ENCODE measurements at places on chromosomes 16 and 17. TPM values are rescaled to one million over a fixed set of nuclear protein-coding genes. Genes with fewer than 3 reads are reported as not detected.
A peak's percentile ranks its signal among the peaks of the same experiment; 100 is the strongest.

The CCL8 gene
- not detected for polyA plus RNA-seq

The TBC1D3G gene
- polyA plus RNA-seq = not detected

DNA sequence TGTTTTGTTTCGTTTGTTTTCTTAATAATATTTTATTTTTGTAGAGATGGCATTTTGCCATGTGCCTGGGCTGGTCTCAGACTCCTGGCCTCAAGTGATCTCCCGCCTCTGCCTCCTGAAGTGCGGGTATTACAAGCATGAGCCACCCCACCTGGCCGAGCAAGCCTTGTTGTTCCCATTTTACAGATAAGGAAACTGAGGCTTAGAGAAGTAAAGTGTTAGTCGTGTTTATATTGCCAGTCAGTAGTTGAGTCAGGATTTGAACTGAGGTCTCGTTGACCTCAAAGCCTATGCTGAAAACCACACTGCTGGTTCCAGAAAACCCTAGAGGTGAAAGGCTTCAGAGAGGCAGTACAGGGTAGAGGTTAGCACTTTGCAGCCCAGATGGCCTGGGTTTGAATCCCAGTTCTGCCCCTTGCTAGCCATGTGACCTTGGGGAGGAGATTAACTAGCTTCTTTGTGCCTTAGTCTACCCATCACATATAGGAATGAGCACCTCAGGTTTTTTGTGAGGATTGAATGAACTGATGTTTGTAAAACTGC is 102.0 kb downstream of the ABCC6 start:
- no peak for DNase-seq

- no peak for DNase-seq
Measured at GRCh38 chr17:49401971-49402611, 12.6 kb downstream of the PHB1 start.

DNA sequence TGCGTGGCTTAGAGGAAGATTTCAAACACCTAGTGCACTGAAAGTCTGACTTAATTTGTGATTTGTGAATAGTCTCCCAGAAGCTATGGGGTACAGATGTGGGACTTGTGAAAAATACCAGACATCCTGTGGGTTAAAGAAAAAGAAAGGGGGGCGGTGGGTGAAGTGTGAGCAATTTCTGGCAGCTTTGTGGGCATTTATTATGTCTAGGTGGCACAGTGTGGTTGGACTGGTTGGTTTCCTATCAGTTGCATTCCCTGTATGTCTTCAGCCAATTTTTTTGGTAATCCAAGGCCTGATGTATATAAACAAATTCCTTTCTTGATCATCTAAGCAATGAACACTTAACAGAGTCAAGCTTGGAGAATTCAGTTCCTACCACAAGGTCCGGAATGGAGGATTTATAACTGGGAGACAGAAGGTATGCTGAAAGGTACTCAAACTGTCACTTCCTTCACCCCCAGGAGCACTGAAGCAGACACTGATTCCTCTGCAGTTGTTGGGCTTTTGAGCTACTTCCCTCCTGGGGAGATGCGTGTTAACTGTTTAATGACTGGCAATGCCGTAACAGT is 211.6 kb downstream of the WWOX start:
- peak; percentile 46 for DNase-seq

The PRKAR1A gene
- polyA plus RNA-seq = 337 TPM

DNA sequence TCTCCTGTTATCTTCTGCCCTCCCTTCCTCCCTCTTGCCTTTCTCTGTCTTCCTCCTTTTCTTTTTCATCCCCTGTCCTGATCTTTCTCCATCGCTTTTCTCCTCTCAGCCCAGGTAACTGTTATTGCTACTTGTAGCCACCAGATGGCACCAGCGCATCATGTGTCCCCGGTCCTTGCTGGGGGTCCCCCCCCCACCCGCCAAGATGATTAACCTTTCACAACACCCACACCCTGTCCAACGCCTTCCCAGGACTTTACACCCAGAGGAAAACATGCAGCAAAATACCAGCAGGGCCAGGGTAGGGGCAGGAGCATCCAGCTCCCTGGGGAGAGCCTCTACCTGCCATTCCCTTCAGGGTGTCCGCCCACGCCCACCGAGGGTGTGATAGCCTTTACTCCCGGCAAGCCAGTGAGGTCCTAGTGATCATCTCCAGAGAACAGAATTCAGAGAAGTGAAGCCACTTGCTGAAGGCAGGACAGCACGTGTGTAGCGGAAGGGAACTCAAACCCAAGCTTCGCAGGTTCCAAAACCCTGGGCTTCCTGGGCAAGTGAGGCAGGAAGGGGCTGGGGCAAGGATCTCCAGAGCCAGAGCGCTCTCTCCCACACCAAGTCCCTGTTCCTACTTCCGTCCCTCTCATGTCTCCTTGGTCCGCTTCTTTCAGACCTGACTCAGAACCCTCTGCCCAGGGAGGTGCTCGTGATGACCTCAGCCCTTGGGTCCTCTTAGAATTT is 13.4 kb upstream of the TAC4 start:
- no peak for DNase-seq

- no peak for DNase-seq
Measured at GRCh38 chr17:4633643-4634042, 7.8 kb downstream of the ALOX15 start.

DNA sequence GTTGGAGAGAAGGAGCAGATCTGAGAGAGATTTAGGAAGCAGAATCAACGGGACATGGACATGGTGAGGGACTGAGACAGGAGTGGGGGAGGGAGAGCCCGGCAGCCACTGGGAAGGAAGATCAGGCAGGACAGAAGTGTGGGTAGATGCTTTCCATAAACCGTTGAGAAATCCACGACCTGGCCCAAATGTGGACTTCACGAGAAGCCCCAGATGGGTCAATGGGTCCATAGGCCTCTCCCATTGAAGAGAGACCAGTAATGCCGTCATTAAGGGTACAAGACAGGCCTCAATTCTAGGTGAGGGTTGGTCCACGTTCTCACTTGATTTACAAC is 530 bp upstream of the CCL22 start:
- no peak for DNase-seq

- DNase-seq = no peak
Measured at GRCh38 chr17:34567691-34568465, 11.5 kb upstream of the TMEM132E start.

GRCh38 chr17:7132511-7133094 is 18.0 kb upstream of the ASGR2 start:
- DNase-seq = no peak

DNA sequence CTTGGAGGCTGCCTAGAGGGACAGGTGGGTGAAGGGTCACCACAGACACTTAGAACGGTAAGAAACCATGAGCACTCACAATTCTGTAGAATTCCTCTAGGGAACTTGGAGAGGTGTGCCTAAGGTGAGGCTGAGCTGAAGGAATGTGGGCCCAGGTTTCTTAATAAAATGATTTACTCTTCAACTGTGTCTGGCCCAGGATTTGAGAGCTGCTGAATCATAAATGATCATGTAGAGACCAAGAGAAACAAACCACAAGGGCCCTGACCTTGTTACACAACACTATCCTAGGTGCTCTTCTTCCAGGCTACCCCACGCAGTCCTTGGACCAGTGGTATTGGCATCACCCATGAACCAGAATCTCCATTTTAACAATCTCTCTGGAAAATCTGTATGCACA is 27.7 kb downstream of the ZNF18 start:
- no peak for DNase-seq

DNA sequence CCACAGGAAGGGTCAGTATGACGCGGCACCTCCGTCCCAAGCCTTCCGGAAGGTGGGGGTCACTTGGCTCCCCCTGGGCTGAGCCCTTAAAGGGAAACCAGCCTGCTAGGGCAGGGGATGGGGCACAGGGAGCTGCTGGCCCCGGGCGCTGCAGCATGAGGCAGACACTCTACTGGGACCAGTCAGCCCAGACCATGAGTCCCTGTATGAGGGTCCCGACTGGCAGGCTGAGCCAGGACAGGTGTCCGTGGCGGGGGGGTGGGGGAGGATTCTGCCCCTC is 43.4 kb upstream of the ZC3H18 start:
- DNase-seq = no peak

GRCh38 chr16:88702371-88703210 is 3.6 kb downstream of the RNF166 start:
- no peak for DNase-seq

DNA sequence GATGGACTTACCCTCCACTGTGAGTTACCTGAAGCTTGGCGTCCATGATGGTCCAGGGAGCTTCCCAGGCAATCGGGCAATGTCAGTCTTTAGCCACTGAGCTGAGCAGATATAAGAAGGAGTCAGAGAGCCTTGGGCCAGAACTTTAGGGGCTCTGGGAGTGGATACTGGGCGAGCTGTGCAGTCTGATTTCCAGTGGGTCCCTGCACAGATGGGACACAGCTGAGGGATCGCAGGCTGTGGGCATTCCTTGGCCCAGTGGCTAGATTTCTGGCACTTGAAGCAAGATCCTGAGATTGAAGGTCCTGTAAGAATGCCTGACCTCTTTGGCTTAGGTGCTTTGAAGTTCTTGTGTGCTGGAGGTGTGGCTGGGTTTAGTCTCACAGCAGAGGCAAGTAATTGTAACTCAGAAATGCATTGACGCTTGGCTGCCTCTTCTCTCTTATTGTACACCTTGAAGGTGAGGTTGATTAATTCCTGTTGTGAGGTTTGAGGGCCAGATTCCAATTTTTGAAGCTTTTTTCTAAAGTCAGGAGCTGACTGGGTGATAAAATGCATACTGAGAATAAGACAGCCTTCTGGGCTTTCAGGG is 2283.8 kb downstream of the TP53TG3F start:
- DNase-seq = no peak

The ARL16 gene
- polyA plus RNA-seq = 47.6 TPM

DNA sequence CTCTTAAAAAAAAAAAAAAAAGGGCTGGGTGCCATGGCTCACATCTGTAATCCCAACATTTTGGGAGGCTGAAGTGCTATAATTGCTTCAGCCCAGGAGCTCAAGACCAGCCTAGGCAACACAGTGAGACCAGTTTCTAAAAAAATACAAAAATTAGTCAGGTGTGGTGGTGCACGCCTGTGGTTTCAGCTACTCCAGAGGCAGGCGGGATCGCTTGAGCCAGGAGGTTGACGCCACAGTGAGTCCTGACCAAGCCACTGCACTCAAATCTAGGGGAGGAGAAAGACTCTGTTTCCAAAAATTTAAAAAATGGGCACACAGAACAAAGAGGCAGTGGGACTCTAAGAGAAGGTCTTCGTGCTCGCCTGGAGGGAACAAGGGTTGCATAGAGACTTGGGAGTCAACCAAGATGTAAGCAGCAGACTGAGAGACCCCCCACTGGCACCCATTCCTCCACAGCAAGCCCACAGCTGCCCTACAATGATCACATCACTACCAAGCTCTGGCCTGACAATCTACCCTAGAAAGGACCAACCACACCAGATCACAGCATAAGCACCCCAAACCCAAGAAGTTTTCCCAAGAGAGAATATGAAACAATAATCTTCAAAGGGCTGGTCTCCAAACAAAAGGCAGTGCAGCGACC is 121.6 kb downstream of the ANKRD11 start:
- no peak for DNase-seq

DNA sequence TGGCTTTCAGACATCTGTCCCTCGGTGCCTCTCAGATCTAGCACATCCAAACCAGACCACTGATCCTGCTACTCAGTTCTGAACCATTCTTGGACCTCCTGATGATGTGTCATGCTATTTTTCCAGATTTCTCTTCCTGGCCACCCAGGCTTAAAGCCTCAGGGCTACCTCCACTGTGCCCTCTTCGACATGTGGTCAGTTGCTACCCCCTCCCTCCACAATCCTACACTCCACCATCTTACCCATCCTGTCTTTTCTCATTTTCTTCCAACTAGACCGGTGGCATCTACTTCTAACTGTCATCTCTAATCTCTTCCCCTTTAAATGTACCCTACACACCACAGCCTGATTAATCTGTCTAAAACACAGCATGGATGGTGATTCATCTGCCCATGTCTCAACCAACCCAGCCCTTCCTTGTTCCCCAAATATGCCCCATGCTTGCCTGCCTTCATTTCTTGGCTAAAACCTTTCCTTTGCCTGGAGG is 478.6 kb downstream of the SLC39A11 start:
- DNase-seq = no peak

The MFAP4 gene
- polyA plus RNA-seq = 182 TPM

- no peak for DNase-seq
Measured at GRCh38 chr17:42251115-42251514, 25.1 kb downstream of the STAT5B start.

Data from left renal pelvis (tissue), 4 donors.